Natural killer cell (primary cell): ENCODE measurements at places on chromosomes 16 and 17.

GRCh38 chr17:58228679-58229078, 9.6 kb upstream of the MKS1 start:
- no peak for DNase-seq

GRCh38 chr16:1874854-1875253, 2.9 kb upstream of the MEIOB start:
- no peak for DNase-seq

GRCh38 chr17:18985475-18985874, 19.1 kb downstream of the FAM83G start:
- DNase-seq: no peak

GRCh38 chr17:30454635-30455034, 22.6 kb upstream of the GOSR1 start:
- DNase-seq: no peak

- DNase-seq: no peak
These were observed 8.8 kb upstream of the NR1D1 start for GRCh38 chr17:40108970-40109824.

- DNase-seq: no peak
These were observed 5.8 kb downstream of the ZNF689 start for GRCh38 chr16:30604316-30604947.

- DNase-seq: no peak
These were observed 20.6 kb upstream of the PRKAR1A start for GRCh38 chr17:68491381-68492231.

- DNase-seq: no peak
These were observed 194.4 kb downstream of the MAP2K6 start for GRCh38 chr17:69608808-69609472.

DNA sequence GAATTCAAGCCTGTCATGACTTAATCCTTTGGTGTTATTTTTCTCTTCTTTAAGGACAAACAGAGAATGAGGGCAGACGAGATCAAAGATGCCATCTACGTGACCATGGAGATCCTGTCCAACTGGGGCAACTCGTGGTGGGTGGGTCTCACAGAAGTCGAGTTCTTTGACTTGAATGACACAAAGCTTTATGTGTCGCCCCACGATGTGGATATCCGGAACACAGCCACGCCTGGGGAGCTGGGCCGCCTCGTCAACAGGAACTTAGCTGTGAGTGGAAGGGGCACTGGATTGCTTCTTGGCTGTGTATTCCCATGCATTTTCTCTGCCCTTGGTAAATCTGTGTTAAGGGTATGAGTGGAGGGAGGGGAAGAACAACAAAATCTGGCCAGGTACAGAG, 158.7 kb downstream of the KATNIP start:
- no peak for DNase-seq

DNA sequence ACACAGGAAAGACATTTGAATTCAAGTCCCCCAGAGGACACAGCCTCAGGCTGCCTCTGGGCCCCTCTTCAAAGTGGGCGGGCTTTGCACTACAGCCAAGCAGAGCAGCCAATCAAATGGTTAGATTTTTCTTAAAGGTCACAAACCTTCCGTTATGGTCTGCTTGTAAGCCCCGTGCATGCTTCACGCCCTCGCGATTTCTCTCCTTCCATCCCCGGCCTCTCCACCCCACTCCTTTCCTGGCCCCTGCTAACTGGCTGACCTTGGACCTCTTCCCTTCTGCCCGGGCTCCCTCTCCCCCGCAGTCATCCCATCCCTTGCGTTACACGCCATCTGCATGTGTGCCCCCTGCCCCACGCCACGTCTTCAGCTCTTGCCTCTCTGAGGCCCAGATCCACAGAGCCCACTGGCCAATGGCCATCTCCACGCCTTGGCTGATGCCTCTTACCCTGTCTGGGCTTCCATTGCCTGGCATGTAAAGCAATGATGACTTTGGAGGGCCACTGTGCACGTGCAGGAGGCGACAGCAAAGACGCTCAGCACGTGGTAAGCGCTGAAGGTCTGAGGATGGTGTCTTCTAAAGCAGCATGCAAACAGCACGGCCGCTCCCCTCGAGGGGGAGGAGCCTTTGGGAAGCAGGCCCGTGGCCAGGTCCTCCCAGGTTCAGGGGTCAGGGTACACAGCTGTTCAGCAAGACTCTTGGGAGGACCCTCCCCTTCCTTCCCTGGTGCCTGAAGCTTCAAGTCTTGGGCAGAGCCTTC, 86.8 kb downstream of the ZDHHC7 start:
- no peak for DNase-seq

- DNase-seq: no peak
These were observed 12.8 kb upstream of the CLDN9 start for GRCh38 chr16:2999929-3000328.

DNA sequence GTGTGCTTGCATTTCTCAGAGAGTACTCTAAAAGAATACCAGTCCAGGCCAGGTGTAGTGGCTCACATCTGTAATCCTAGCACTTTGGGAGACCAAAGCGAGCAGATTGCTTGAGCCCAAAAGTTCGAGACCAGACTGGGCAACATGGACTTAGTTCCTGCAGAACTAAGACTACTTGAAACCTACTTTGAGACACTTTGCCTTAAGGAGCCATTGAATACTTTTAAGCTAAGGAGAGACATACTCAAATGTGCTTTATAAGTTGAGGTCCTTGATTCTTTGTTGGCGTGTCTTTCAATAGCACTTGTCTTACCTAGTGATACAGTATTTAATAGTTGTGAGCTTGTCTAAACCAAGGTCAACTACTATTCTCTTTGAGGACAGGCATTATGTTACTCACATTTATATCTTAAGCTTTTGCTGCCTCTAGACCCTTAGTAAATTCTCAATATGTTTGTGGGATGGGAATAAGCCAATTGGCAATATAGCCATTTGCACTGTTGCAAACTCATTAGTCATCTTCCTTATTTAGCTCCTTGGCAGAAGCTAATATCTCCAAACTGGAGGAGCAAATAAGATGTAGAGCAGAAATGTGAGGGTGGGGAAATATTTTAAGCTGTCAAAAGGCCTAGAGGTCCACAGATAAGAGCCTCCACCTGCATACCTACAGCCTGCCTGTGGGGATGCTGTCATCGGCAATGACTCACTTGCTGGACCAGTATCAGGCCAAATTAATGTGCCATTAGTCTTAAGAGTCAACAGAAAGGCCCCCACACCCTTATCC, 16.3 kb downstream of the SCPEP1 start:
- no peak for DNase-seq
